ENCODE measurements at places on chromosomes 12 and 14. TPM values are rescaled to one million over a fixed set of nuclear protein-coding genes. Genes with fewer than 3 reads are reported as not detected.

MEG3 gene
- total RNA-seq = 0.21 TPM

SERPINA12 gene
- total RNA-seq = not detected

CCDC196 gene
- total RNA-seq = not detected

NXPH4 gene
- not detected for total RNA-seq

FAIM2 gene
- 0.68 TPM for total RNA-seq

TBX5 gene
- total RNA-seq = not detected

DNAJC22 gene
- total RNA-seq = not detected

GLT1D1 gene
- 1.2 TPM for total RNA-seq

FOXA1 gene
- total RNA-seq = not detected

MFAP5 gene
- total RNA-seq = not detected

KERA gene
- total RNA-seq = not detected

SYCP3 gene
- total RNA-seq = 0.29 TPM

MYO1H gene
- total RNA-seq = not detected

TMEM229B gene
- 15.2 TPM for total RNA-seq

C12orf57 gene
- 226 TPM for total RNA-seq

KRT6C gene
- total RNA-seq = not detected

SERPINA9 gene
- not detected for total RNA-seq

SPIC gene
- not detected for total RNA-seq

Measured in T-helper 17 cell (primary cell).